Activated CD4-positive, alpha-beta T cell treated with anti-CD3 and anti-CD28 coated beads, Interleukin-2, amount 50 U/mL, for 48 hours (primary cell): ENCODE measurements at places on chromosomes 1 and 21.
A peak's percentile ranks its signal among the peaks of the same experiment; 100 is the strongest.

DNA sequence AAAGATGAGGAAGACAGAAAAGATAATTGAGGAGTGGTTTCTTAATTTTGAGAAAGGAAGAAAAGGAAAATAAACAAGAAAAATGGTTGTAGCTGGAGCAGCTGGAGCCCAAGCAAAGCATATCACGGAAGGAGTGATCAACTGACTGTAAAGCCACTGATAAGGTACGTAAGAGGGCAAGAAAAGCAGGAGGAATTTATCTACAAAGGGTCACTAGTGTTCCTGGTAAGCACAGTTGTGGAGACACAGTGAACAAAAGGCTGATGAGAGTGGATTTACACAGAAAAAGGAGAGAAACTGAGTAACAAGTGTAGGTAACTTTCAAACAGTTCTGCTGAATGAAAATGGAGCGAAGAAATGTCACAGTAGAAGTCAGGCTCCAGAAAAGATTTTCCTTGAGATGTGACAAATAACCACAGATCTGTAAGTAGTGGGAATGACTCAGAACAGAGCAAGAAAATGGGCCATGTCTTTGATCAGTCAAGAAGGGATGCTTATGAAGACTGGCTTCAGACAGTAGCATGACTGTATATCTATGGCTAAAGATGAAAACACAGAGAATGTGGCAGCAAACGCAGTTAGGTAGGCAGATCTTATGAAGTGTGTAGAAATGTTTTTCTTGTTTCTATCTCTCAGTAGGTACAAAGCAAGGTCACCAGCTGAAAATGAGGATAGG is 45.6 kb upstream of the RBM34 start:
- DNase-seq, result no peak

GRCh38 chr1:117553471-117553870 is 52.4 kb upstream of the TENT5C start:
- DNase-seq, result no peak

DNA sequence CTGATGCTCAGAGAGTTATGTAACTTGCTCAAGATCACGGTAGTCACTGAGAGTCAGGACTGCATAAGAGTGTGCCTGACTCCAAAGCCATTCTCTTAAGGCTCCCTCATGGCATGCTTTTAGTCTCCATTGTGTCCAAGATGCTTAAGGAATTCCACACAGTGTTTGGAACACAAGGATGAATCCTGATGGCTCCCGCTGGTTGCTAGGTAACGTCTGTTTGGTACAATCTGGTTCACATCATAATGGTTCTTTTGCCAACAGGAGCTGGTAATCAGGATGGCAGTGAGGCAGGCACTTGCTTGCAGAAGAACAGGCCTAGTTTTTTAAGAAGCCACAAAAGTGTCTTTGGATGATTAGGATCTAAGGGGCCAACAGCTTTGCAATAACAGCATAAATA is 436.5 kb upstream of the DAB1 start:
- DNase-seq, result no peak

DNA sequence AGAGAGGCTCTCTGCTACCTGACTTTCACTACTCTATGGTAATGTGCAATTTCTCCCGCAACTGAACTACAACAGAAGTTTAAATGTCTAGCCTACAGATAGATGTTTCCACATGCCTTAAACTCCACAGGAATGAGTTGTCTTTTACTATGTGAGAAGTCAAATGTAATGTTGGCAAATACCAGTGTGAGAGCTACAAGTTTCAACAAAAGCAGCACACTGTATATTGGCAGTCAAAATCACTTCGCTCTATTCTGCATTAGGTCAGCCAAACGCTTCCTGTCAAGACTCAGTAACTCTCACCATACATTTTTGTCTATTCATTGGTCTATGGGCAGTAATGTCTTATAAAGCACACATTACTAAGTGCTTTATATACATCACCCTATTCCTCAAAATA is 41.9 kb downstream of the LUZP1 start:
- DNase-seq, result no peak

GRCh38 chr1:176157995-176158394 is 49.1 kb downstream of the COP1 start:
- no peak for DNase-seq

GRCh38 chr1:185654952-185655314 is 79.3 kb upstream of the HMCN1 start:
- DNase-seq, result no peak

DNA sequence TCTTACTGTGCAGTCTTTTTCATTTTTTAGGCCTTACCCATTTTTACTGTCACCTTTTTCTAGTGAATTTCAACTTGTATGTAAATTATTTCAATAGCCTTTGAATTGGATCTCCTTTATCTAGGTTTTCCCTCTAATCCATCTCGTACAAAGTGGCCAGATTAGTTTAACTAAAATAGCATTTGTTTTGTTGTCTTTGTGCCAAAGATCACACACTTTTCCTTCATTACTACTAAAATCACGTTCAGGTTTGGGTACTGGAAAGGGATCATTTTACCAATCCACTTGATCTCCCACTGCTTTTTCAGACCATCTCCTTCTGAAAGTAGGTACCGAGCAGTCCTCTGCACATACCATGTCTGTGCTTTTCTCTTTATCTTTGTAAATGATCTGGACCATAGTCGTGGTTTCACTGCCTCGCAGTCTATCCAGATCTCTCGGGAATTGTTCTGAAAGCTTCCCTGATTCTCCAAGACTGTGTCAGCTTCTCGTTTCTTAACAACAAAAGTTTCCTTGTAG is 20.1 kb downstream of the KDM1A start:
- no peak for DNase-seq

DNA sequence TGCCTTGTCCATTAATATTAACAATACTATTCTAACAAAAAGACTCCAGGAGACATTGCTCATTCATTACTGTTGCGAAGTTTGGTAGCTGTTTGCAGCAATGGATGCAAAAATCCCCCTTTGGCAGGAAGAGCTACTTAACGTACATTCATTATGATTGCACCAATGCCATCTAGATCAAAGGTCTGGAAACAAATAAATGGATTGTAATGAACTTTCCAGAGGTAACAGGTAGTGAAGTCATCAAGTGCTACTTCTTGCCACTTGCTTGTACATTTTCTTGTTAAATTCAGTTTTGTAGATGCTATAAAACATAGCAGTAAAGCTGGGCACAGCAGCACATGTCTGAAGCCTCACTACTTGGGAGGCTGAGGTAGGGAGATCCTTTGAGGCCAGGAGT is 93.9 kb downstream of the DDAH1 start:
- no peak for DNase-seq

- peak; percentile 30 for DNase-seq
Measured at GRCh38 chr1:12477936-12478611, 139.9 kb downstream of the DHRS3 start.

DNA sequence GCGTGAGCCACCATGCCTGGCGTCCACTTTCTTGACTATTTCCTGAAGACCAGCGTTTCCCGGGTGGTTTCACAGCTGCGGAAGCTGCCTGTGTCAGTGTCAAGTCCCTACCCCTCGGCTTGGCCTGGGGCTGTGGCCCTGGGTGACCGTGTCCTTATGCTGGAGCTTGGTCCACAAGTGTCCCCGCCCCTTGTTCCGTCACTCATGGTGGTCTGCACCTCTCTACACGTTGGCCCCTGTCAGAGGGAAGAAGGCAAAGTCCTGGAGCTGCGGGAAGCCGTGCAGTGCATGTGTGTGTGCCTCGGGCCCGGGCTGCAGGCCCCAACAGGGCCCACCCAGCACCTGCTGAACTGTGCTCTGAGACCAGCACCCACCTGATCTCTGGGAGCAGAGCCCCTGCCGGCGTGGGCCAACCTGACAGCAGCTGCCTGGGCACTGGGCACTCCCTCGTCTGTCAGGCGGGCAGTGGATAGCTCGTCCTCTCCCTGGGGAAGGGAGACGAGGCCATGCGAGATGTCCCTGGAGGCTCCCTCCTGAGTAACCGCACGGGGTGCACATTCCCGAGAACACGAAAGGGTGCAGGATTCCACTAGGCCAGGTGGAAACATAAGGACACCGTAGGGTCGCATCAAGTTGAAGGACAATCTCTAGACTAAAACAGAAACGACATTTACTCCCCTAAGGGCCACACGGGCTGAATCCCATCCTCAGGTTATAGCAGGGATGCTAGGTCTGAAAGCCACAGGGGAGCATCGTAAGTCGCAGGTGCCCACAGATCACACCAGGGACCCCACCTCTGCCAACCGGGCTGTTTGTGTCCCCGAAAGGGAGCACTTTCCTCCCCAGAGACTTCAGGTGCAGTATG is 2.4 kb upstream of the C1orf159 start:
- DNase-seq, result no peak

DNA sequence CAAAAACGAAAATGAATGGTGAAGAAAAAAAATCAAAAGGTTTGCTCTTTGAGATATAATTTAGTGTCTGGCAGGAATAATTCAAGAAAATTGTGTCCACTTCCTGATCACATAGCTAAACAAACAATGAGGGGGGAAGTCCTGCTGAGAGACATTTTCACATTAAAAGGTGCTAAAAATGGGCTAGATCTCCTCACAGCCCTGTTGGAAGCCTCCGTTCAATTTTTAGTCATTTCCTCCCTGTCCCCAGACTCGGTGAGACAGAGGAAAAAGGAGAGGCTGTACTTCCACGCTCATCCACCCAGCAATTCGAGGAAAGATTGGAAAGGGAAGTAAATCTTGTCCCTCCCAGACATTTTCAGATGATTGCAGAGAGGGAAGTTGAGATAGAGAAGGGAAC is 103.7 kb downstream of the BARHL2 start:
- no peak for DNase-seq

DNA sequence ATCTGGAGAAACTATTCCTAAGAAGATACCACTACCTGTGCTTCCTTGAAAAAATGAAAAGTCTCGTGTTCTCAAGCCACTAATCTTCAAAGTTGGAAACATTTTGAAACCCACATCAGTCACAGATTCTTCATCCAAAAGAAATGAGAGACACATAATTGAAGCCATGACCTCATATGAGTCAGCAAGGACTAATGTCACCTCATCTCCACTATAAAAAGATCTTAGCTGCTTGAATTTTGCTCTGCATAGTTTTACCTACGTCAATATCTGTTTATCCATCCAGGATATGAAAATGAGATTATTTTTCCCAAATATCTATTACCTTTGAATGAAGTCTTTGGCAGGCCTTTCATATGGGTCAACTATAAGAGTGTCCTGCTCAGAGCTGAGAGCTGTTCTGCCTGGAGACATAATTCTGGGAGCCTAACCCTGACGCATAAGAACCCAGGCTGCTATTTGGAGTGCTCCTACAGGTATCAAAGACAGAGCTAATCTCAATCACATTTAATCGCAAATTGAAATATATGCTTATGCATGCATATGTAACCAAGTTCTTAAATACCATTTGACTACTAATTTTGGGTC is 312.5 kb upstream of the PKN2 start:
- DNase-seq, result no peak

DNA sequence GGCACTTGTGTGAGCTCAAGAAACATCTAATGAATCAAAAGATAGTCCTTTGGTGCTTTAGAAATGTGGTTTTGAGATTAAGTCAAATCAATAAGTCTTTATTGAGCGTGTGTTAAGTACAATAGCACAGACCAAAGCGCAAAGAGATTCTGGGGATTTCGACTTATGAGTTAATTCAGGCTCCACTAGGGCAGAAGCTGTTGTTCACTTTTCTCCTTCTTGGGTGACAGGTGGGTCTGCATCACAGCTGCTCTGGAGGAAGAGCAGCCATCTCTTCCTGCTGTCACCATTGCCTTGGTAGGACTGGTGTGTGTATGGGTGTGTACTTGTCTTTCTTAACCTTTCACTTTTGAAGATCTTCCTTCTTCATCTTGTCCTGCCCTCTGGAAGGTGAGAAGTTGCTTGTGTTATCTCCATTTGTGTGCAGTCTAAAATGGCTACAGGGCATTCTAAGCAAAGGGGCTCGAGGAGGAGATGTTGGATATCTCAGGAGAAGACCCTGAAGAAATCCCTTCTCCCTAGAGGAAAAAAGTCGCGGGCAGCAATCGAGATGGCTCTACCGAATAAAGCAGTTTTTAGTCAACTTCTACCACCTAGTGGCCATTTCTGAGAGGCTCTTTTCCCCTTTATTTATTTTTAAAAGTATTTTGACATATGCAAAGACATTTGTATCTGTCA is 22.9 kb upstream of the DISC1 start:
- DNase-seq, result peak; percentile 27

DNA sequence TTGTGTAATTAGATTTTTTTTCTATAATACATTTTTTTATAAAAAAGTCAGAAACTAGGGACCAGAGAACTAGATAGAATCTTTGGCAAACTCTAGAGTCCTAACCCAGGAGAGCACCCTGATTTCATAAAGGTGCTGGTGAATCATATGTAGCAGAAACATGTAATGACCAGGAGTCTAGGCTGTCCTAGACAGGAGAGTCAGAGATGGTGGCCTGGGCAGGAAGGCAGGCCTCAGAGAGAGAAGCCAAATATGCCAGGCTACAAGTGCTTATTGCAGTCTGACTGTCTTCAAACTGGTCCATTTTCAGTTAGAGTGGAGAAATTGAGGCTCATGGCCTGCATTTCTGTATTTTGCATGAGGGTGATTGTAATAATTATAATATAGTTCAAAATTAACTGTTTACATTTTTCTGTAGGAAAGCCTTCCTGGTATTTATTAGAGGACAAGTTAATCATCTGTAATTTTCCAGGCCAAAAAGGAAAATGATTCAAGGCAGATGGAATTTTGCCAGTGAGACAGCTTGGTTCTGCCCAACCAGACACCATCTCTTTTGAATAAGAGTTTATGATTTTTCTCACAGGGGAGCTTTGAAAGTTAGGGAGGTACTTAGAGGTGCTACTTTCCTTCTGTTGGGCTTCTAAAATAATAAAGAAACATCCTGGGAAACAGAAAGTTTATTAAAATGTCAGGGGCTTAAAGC is 129.8 kb downstream of the S1PR1 start:
- DNase-seq, result no peak

GRCh38 chr1:960363-961131 is at the start of gene KLHL17:
Gene KLHL17, plus strand, starts transcription at chr1:960584. Its CDS starts 110 bp downstream, at chr1:960694.
- peak; percentile 89 for DNase-seq

- no peak for DNase-seq
Measured at GRCh38 chr1:44636688-44637598, 37.3 kb downstream of the TMEM53 start.

DNA sequence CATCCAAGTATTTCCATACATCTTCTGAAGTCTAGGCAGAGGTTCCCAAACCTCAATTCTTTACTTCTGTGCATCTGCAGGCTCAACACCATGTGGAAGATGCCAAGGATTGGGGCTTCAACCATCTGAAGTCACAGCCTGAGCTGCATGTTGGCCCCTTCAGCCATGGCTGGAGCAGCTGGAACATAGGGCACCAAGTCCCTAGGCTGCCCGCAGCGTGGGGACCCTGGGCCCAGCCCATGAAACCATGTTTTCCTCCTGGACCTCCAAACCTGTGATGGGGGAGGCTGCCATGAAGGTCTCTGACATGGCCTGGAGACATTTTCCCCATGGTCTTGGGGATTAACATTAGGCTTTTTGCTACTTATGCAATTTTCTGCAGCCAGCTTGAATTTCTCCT is 729.8 kb downstream of the KCNT2 start:
- no peak for DNase-seq

- DNase-seq, result no peak
Measured at GRCh38 chr1:107538502-107538901, 397.7 kb downstream of the NTNG1 start.

GRCh38 chr21:29368906-29369305 is 70.2 kb downstream of the BACH1 start:
- no peak for DNase-seq
